ENCODE measurements at places on chromosomes 4 and X. TPM values are rescaled to one million over a fixed set of nuclear protein-coding genes. Genes with fewer than 3 reads are reported as not detected.

DNA sequence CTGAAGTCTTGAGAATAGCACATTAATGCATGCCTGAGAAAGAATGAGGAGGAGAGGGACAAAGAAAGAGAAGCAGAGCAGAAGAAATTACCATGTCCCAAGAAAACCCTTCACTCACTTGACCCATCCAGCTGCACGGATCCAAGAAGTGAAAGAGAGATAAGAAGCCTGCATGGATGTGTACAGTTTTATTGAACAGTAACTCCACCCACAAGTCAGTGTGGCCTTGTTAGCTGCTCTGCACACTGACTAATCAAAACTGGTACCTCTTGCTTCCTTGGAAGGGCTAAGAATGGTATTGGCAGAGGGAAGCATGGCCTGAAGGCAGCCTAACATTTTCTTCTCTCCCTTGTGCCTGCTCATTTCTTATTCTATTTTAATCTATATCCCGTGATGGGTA lies 163.9 kb downstream of the SLC7A11 start:
- H3K36me3 ChIP-seq = no peaks in the 10 kb centered on the region
- H3K27ac ChIP-seq = no peak overlapping the region
- no peak for DNase-seq
- no peak overlapping the region for H3K4me3 ChIP-seq
- no peaks in the 10 kb centered on the region for H3K27me3 ChIP-seq

- H3K4me1 ChIP-seq = no peaks in the 10 kb centered on the region
- H3K27me3 ChIP-seq = no peaks in the 10 kb centered on the region
- no peaks in the 10 kb centered on the region for H3K36me3 ChIP-seq
These were observed 41.1 kb upstream of the IBSP start for GRCh38 chr4:87758270-87758669.

GRCh38 chr4:107404591-107405300 lies 315.3 kb downstream of the PAPSS1 start:
- no peaks in the 10 kb centered on the region for H3K36me3 ChIP-seq
- no peak for DNase-seq
- H3K27ac ChIP-seq = no peak overlapping the region
- H3K4me1 ChIP-seq = no peaks in the 10 kb centered on the region
- peaks cover under 1% of the 10 kb centered on the region for H3K27me3 ChIP-seq

GRCh38 chrX:30302956-30303355 lies 6.2 kb downstream of the NR0B1 start:
- H3K36me3 ChIP-seq = no peaks in the 10 kb centered on the region
- no peaks in the 10 kb centered on the region for H3K27me3 ChIP-seq
- DNase-seq = no peak
- H3K27ac ChIP-seq = no peak overlapping the region
- no peak overlapping the region for H3K4me3 ChIP-seq
- H3K4me1 ChIP-seq = no peaks in the 10 kb centered on the region

DNA sequence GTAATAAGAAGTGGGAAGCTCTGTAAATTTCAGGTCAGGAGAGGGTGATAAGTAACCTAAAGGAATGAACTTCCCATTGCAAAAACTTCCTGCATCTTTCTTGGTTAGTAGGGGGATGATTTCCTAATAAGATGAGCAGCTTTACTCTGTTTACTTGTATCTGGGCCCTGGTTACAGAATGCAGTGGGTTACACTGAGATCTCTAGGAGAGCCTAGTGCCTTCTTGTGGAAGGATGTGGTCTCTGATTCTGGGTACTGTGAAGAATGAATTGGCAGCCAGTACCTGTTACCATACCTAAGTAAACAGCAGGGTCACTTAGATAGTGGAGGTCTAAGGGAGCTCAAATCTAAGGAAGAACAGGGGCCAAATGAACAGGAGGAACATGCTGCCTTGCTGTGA lies 320.6 kb downstream of the ARHGAP10 start:
- no peaks in the 10 kb centered on the region for H3K27me3 ChIP-seq
- peaks cover 63% of the 10 kb centered on the region for H3K4me1 ChIP-seq
- H3K4me3 ChIP-seq = no peak overlapping the region
- peak overlapping the region; percentile 85 for H3K27ac ChIP-seq
- H3K36me3 ChIP-seq = no peaks in the 10 kb centered on the region
- peak; percentile 42 for DNase-seq

RHOXF2 gene
- not detected for total RNA-seq

ESX1 gene
- not detected for total RNA-seq

PRDM8 gene
- total RNA-seq = 10.5 TPM

Data from T-cell (primary cell).